Hematopoietic multipotent progenitor cell treated with erythropoietin and hydrocortisone succinate and interleukin-3 and kit ligand, for 15 days (in vitro differentiated cells): ENCODE measurements at places on chromosomes 4 and X.

- DNase-seq: no peak
These were observed 197.4 kb downstream of the PTTG2 start for GRCh38 chr4:38157592-38157991.

DNA sequence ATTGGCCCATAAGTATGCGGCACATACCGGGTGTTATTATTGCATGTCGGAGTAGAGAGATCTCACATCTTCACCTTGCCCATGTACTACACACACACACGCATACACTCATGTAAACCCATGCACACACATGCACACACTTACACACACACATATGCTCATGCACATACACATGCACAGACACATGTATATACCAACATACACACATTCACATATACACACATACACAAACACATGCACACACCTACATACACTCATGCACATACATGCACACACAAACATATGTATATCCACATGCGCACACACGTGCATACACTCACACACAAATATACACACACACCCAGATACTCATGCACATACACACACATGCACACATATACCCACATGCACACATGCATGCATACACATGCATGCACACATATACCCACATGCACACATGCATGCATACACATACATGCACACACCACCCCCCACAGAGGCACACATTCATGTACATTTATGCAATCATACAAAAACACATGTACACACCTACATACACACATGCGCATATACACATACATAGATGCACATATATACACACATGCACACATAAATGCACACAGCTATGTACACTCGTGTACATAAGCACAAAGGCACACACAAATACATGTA is 11.2 kb downstream of the CYP4V2 start:
- DNase-seq: no peak

GRCh38 chr4:182978152-182978827 is 61.1 kb upstream of the DCTD start:
- no peak for DNase-seq

- peak; percentile 1 for DNase-seq
These were observed 155.2 kb upstream of the SPIN4 start for GRCh38 chrX:63506320-63506719.

GRCh38 chr4:167711517-167711916 is 380.8 kb upstream of the ANXA10 start:
- no peak for DNase-seq
